GM13976 (cell line): ENCODE measurements at places on chromosomes 16 and 17.

GRCh38 chr16:67116388-67117311 lies 6.9 kb downstream of the PHAF1 start:
- DNase-seq = no peak

- no peak for DNase-seq
These were observed 5.1 kb downstream of the CYB5D1 start for GRCh38 chr17:7862692-7863437.

DNA sequence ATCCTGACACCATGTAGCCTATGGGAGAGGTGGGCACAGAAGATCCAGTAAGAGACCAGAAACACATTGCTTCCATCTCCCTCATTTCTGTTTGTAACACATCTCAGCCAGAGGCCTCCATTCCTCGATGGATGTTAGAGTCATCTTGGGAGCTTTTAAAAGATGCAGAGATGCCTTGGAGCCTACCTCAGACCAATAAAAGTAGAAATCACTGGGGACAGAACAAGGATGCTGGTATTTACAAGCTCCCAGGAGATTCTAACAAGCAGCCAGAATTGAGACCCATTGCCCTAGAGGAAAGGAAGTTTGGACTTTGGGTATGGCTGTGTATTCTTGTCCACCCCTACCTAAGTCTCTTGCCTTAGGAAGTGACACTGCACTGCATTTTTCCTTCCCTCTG lies 40.8 kb downstream of the HS3ST3A1 start:
- DNase-seq = no peak

- DNase-seq = no peak
These were observed 31.5 kb downstream of the MPRIP start for GRCh38 chr17:17073581-17074403.

DNA sequence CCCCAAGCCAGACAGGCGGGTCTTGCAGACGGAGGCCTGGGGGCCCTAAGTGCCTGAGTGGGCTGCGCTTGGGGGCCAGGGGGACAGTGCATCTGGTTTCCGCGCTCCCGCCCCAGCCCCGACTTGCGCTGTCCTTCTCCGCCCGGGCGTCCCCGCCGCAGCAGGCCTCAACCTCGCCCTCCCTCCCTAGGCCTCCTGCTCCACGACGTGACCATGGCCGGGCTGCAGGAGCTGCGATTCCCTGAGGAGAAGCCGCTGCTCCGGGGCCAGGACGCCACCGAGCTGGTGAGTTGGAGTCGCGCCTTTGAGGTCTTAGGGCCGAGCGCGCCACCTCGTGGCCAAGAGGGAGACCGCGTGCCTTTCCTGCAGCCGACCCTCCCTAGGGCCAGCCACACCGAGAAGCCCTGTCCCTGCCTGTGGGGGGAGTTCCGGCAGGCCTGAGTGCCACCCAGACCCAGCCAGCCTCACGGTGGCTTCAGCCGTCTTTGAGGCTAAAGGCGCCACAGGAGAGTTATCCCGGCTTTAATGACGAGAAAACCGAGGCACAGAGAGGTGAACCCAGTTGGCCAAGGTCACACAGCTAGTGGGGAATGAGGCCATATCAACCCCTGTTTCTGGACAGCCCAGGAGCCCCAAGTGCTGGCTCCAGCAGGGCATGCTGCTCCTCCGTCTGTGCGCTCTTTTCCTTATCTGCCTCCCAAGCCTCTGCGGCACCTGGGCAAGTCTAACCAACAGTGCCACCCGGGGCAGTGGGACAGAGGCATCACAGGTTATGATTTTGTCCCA lies 12.2 kb upstream of the NDRG4 start:
- DNase-seq = peak; percentile 94

DNA sequence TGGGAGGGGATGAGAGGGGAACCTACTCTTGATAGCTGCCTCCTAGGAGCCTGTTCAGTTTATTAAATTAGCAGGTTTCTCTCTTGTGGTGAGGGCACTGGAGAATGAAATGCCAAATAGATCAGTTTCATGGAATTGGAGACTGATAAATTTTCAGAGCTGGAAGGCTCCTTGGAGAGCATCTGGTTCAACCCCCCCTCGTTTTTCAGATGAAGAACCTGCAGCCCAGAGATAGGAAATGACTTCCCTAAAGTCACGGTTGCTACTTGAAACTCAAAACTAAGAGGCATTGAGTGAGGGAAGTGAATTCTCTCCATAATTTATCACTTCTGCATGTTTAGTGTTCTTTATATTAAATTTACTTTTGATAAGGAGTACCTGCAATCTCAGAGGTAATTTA lies 366.0 kb upstream of the CCL2 start:
- no peak for DNase-seq

GRCh38 chr16:83602761-83603722 lies 204.7 kb upstream of the HSBP1 start:
- no peak for DNase-seq

- DNase-seq = no peak
These were observed 54.0 kb downstream of the CFDP1 start for GRCh38 chr16:75379339-75379738.

DNA sequence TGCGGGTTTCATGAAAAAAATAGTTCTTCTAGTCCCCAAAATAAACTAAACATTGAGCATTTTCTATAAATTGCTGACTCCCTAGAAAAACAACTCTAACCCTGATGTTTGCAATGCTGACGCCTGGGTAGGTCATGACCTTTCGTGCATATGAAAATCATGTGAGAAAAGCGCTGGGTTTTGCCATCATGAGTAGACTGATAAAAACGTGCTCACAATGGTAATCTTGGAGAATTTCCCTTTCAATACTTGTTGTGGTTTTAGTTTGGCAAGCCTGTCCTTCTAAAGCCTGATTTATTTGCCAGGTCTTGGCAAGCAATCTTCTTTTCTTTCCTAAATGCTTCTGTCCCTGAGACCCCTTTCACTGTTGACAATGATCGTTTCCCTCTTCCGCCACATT lies 4.0 kb upstream of the CLEC10A start:
- no peak for DNase-seq

- no peak for DNase-seq
These were observed 29.4 kb upstream of the POLR3E start for GRCh38 chr16:22267764-22268163.

DNA sequence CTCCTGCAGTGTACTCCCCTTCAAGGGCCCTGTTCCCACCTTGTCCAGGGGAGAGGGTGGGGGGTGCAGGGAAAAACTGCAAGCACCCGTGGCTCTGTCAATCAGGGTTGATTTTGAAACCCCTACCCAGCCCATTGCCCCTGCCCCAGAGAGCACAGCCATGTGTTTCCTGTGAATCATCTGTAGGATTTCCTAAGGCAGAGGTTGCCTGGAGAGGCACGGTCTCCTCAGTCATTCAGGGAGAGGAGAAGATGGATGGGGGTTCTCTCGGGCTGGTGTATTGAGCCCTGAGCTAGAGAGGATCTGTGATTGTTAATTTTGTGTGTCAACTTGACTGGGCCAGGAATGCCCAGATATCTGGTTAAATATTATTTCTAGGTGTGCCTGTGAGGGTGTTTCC lies 3.5 kb upstream of the AGRP start:
- no peak for DNase-seq

DNA sequence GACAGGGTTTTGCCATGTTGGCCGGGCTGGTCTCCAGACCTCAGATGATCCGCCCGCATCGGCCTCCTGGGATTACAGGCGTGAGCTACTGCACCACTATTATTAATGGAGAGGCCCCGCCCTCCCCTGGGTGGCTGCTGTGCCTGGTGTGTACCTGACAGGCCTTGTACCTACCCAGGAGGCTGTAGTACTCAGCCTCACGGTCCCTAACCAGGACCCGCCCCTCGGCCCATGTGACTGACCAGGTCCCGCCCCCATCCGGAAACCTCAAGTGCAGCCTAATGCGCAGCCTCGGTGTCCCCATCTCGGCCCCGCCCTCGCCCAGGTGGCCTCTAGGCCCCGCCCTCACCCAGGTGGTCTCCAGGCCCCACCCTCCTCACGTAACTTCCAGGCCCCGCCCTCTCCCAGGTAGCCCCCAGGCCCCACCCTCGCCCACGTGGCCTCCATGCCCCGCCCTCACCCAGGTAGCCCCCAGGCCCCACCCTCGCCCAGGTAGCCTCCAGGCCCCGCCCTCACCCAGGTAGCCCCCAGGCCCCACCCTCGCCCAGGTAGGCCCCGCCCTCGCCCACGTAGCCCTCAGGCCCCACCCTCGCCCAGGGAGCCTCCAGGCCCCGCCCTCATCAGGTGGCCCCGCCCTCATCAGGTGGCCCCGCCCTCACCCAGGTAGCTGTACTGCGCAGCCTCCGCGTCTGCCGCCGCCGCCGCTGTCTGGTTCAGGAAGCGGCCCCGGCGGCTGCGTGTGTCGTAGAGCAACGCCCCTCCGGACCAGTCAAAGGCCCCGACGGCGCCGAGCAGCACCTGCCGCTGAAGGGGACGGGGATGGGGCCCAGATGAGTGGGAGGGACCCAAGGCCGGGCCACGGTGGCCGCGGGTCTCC lies 31.0 kb downstream of the HASPIN start:
- peak; percentile 80 for DNase-seq

GRCh38 chr16:58859958-58860669 lies 126.0 kb upstream of the GOT2 start:
- no peak for DNase-seq

GRCh38 chr16:5621826-5622225 lies 524.2 kb upstream of the EEF2KMT start:
- no peak for DNase-seq

DNA sequence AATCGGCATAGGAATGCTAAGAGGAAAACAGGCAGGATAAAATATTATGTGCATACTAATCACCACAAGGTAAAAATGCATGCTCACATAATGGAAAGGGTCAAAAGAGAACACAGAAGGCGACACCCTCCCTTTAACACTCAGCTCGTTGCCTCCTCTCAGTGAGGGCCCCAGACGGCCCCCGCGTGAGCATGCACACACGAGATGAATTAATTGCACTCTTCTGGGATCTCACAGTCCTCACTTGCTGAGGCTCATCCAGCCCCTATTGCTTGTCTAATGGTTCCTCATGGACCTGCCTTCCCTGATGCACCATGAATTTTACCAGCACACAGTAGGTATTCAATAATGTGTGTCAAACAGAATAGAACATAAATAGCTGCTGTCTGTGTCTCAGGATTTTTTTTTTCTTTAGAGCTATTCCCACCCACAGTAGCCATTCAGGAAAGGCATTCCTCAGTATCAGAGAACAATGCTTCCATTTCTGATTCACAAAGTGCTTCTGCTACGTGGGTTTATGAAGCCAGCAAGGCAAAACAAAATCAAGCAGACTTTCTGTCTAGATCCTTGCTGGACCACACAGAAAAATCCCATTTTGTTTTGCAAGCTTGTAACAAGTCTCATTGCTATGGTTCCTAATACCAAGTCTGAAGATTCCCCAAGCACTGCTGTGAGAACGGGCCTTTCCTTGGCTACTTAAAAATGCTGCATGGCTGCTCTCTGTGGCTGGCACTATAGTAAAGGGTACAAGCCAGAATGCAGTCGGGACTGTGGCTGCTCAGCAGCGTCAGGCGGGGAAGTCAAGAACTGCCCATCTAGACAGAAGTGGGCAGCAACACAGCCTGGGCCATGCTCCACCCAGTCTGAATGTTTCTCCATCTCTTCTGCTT lies 43.6 kb downstream of the TOM1L2 start:
- DNase-seq = no peak

- no peak for DNase-seq
These were observed 83.7 kb downstream of the LMF1 start for GRCh38 chr16:886802-887731.

GRCh38 chr17:77395501-77396048 lies 254.8 kb downstream of the SEC14L1 start:
- no peak for DNase-seq

DNA sequence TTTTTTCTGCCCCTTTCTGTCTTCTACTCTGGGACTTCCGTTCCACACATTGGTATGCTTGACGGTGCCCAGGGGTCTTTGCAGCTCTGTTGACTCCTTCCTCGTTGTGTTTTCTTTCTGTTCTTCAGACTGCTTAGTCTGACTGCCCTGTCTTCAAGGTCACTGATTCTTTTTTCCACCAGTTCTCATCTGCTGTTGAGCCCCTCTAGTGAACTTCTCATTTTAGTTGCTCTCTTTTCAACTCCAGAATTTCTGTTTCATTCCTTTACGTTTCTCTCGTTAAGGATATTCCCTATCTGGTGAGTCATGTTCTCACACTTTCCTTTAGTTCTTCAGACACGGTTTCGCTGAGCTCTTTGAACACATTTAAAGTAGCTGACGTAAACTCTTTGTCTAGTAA lies 13.8 kb downstream of the GAA start:
- no peak for DNase-seq

- DNase-seq = peak; percentile 93
These were observed 9.0 kb downstream of the SLC5A10 start for GRCh38 chr17:18960803-18961511.

GRCh38 chr17:41974031-41974430 lies 7.4 kb downstream of the CNP start:
- DNase-seq = no peak

- no peak for DNase-seq
These were observed 249.0 kb upstream of the SALL1 start for GRCh38 chr16:51399908-51400670.

DNA sequence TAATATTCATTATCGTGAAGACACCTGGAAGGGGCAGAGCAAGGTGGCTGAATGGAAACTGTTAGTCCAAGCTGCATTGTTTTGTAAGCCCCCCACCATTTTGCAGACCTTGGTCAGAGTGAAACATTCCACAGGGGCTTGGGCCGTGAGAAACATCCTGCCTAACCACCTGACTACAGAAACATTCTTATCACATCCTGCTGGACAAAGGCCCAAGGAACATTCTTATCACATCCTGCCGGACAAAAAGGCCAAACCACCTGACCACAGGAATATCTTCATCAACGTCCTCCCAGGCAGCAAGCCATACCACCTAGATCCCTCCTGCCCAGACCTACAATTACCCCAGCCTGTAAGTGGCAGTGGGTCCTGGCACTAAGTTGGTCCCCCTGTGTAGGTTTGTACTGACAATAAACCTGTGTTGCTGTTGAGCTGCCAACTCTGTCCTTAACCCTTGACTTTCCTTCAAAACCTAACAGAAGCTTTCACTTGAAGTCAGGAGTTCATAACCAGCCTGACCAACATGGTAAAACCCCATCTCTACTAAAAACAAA lies 19.6 kb downstream of the ATF7IP2 start:
- DNase-seq = no peak

DNA sequence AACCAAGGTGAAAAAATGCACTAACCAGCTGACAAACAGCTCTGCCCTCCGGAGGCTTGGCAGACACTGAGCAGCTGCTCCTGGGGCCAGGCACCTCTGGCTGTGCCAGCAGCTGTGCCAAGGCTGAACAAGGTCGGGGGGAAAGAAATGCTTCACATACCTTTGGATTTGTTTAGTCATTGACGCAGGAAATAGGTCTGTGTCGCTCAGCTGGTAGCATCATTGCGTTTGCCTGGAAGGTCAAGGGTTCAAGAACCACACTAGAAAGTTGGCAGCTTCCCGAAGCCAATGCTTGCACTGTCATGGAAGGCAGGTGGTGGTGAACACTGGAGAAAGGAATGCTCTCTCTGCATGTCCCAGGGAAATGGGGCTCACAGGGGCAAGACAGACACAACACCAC lies 63.5 kb downstream of the PCTP start:
- no peak for DNase-seq
